ENCODE measurements at places on chromosomes 3 and 15.

DNA sequence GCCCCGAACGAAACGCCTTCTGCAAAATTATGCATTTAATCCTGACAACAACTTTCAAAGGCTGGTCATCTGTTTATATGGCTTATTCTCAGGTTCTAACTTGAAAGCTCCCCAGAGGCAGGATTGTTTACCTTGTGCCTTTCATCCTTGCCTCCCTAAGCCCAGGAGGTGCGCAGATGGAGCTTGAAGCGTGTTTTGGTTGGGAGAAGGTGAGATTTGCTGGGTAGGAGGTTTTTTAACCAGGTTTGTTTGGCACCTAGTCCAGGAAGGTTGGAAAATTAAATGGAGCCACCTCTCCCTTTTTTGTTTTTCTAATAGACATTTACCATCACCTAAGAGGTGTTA lies 675 bp downstream of the TSEN2 start:
- DNase-seq, result no peak

GRCh38 chr15:46786590-46787285 lies 930.6 kb upstream of the SEMA6D start:
- DNase-seq, result no peak

GRCh38 chr15:65990298-65990981 lies 121.1 kb downstream of the RAB11A start:
- no peak for DNase-seq

DNA sequence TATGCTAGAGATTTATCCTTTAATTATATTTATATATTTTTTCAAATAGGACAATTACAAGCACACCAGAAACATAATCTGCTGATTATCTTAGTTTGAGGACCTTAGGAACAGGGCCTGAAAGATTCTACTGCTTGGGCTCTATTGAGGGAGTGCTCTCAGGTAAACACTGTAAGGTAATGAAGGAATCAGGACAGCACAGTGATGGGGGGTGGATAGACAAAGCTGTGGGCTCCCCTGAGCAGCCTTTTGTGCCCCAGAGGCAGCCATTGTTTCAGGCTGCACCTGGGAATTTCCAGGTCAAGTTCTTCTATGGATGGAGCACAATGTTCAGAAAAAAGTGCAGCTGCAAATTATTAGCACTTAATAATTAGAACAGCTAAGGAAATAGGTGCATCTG lies 848.0 kb upstream of the CADM2 start:
- no peak for DNase-seq

DNA sequence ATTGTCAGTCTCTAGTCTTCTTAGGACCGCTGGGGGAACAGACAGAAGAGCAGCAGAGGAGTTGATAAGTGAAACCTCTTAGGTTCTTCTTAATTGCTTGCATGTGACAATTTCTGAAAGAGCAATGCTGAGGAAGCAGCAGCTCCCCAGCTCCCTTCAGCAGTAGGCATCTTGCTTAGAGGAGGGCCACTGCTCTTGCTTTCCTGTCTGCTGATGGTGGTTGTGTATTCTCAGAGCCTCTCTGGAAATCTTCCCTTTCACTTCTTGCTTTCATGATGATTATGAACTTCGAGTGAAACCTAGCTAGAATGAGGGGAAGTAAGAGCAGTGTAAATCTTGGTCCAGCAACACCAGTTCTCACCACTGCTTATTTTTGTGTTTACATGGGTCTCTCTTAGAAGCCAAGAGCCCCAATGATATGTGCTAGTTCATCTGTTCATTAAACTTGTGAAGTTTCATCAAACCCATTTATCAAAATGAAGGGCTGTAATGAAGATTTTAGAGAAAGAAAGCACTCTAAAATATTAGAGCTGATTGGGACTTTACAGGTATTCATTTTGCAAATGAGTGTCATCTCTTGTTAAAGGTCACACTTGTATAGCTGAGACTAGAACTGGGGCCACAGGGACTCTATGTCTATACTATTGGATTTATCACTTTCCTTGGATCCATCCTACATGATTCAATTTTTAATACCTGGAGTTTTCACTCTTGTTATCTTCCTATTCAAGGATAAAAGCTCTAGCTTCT lies 246.7 kb downstream of the LPP start:
- DNase-seq, result no peak

- DNase-seq, result no peak
Measured at GRCh38 chr3:195137638-195138588, 133.0 kb downstream of the XXYLT1 start.

GRCh38 chr15:35393398-35393797 lies 152.6 kb downstream of the DPH6 start:
- DNase-seq, result no peak

DNA sequence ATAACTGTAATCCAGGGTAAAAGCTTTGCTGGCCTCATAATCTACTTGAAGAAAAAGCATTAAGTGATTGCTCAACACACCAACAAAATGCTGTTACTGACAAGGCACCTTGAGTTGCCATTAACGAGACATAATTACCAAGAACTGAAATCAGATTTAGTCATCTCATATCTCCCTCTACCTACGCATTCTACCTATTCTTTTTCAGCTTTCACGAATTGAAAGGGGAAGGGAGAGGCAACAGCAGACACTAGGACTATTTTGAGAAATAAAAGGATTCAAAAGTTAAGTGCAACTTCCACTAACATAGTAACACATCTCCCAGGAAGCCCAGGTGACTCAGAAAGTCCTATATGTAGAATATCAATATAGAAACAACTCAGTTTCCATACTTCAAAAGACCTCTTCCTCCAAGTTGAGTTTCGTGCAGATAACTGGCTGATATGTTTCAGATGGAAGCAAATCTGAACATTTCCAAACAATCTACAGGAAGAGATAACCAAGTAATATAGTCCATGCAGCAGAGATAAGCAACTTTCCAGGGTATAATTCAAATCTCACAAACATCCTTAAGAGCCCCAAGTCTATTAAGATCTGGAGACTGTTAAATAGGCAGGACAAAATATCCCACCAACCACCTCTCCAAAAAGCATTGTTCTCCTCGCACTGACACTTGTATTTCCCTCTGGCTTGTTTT lies 1.9 kb downstream of the OSBPL10 start:
- DNase-seq, result no peak

DNA sequence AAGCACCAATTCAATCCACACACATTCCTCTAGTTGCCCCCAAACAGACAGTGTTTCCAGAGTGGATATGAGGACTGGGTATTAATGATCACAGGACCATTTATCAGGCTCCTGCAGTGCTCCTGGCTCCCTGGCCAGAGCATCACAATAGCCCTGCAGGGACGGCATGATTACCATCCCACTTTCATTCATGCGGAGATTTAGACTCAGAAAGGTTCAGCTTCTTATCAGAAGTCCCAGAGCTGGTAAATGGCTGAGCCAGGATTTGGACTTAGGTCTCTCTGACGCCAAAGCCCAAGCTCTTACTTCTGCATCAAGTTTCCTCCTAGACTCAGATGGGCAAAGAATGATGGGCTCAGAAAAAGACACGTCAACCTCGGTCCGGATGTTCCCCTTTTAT lies 2.9 kb upstream of the EPHB3 start:
- DNase-seq, result no peak

DNA sequence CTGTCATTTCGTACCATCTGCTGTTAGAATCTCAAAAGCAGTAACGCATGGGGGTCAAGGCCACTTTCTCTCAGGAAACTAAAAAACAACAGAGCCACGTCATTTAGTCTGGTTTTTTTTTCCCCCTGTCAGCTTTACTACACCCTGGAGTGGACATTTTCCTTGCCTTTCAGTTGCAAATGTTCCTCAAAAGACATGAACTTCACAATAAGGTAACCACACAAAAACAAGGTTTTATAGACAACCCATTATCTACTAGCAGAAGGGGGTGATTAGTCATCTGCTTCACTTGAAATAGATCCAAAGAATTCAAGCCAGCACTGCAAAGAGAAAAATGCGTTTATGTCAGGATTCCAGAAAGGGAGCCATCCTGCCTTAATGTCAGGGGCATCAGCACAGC lies 171.8 kb upstream of the CDIN1 start:
- DNase-seq, result no peak

DNA sequence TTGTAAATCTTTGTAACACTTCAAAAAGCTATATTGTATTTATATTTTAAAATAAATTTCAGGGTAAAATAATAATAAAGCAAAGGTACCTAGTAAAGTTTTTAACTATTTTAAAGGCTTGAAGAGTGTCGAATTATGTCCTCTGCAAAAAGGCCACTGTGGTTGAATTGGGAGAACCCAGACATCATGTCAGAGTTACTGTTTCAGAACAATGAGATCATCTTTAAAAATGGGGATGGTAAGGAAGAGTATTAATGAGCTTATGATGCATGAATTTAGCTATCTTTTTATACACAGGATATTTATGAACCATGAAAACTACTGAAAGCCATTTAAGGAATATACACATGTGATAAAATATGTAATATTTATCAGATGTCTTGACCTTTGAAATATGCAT lies 26.3 kb downstream of the KCNMB3 start:
- DNase-seq, result no peak

- no peak for DNase-seq
Measured at GRCh38 chr3:187385296-187385695, 17.1 kb downstream of the RTP4 start.

- DNase-seq, result peak; percentile 13
Measured at GRCh38 chr3:14505001-14505802, 34.9 kb downstream of the GRIP2 start.

DNA sequence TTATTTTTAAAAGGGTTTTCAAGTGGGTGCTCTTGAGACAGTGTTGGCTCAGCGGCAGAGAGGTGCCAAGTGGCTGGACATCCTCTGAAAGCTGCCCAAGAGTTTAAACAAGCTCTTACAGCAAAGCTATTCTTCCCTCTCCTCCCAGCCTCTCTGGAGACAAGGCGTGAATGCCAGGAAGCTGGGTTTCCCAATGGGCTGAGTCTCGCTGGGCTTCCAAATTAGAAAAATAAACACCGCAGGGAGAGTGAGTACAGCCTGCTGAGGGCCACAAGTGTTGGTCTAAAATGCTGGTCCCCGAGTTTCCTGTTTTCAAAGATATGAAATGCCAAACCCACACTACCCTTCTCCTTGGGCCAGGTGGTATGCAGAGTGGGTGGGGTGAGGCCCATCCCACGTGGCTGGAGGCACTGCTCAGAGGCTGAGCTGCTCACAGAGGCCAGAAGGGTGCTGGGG lies 36.4 kb downstream of the ZDHHC3 start:
- no peak for DNase-seq

DNA sequence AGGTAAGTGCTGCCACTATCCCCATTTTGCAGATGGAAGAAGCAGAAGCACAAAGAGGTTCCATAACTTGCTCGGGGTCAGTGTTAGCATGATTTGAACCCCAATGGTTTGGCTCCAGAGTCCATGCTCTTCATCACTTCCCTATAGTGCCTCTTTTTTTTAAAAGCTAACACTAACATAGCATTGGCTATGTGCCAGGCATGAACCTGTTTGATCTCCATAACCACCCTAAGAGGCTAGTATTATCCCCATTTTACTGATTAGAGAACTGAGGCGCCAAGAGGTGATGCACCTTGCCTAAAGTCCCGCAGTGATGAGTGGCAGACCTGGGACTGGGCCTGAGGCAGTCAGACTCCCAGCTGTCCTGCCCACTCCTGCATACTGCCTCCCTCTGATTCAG lies 7.3 kb downstream of the LINGO1 start:
- DNase-seq, result no peak

GRCh38 chr3:184169896-184170875 lies 4.5 kb upstream of the AP2M1 start:
- DNase-seq, result no peak

DNA sequence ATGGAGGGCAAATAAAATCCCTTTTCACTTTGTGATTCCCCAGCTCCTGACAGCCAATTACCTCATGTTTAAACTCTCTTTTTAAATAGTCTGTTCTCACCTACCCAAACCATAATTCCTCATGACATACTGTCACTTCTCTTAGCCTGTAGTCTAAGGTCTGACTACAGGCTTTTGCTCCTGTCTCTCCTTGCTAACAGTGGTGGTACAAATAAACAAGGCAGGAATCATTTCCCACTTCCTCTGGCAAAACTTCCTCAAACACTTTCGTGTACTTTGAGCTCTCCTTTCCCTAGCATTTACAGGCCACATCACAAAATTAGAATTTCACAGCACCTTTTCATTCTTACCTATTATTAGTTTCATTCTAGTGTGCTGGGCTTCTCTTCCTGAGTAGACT lies 51.8 kb downstream of the ATP8B4 start:
- no peak for DNase-seq

DNA sequence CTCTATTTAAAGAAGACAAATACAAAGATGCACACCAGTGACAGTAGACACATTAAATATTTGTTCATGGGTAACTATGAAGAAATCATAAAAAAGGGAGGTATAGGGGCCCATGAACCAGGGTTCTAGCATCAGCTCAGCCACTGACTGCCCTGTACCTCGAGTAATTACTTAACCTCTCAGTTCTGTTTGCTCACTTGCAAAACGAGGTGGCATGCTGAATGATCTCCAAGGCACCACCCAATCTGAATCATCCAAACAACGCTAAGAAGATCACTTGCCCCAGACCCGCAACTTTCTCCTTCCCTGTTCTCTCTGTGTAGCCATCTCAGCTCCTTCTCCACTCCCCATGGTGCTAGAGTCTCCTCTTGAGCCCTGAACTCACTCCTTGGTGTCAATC lies 374.7 kb downstream of the VPS13C start:
- no peak for DNase-seq

GRCh38 chr15:40222131-40222530 lies 16.7 kb upstream of the PAK6 start:
- no peak for DNase-seq

DNA sequence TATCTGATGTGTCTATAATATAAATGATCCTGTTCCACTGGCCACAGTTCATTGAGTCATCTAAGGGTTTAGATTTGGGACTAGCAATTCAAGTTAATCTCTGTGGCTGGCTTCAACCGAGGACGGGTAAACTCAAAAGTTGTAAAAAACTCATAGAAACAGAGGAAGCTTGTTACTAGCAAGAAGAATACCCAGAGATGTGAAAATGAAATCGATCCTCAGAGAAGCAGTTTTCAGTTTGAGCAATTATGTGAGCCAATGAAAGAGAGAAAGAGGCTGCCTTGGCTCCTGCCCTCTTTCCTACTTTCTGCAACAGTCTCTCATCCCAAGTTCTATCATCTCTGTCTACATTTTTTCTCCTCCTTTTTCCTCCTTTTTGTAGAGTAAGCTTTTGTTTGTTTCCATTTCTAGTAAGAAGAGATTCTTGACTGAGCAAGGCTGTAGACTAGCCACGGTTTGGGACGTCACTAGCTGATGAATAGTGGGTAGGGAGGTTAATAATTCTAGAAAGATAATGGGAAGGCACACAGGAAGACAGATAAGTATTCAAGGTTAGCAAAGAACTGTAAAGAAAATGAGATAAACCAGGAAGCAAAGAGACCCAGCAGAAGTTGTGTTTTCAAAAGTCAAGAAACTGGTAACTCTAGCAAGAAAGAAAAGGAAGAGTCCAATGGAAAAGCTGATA lies 298.9 kb upstream of the NR2F2 start:
- DNase-seq, result no peak

GRCh38 chr3:21803604-21804003 lies 52.6 kb upstream of the ZNF385D start:
- DNase-seq, result no peak

GRCh38 chr3:52438104-52438376 lies 6.9 kb downstream of the SEMA3G start:
- DNase-seq, result no peak

- no peak for DNase-seq
Measured at GRCh38 chr15:63791228-63791627, 42.5 kb downstream of the HERC1 start.

All from heart left ventricle (tissue), 16 donors.